ENCODE measurements at places on chromosomes 6 and 20.
A peak's percentile ranks its signal among the peaks of the same experiment; 100 is the strongest.

DNA sequence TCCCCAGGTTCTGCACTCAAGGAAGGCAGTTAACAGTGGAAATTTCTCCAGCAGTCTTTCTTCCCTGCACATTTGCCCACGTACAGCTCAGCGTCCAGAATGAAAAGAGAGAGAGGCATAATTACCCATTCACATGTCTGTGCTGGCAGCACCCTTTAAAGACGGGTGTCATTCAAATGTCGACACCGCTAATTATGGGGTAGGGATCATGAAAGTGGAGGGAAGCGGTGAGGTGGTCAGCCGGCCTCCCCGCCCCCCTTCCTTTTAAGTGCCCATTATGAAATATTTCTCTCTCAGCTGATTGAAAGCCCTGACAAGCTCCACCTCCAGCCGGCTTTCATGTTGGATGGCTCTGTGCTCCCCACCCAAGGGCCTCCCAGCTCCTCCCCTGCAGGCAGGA is 246.1 kb downstream of the BMP7 start:
- DNase-seq = no peak

DNA sequence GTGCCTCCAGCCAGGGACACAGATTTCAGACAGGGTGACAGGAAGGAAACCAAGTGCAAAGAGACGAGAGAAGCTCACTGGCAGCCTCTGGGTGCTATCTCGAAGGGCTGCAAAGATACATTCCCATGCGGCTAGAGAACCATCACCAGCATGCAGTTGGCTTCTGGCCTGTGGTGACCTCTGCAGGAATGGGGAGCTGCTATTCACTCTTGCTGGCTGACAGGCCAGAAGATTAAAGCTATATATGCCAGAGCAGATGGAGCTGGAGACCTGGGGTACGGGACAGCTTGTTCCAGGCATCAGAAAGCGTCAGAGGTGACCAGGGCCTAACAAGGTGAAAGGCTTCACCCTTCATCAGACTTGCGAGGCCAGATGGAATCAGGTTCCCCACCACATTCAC is 20.0 kb downstream of the MAP1LC3A start:
- DNase-seq = no peak

- peak; percentile 10 for DNase-seq
Measured at GRCh38 chr6:95133578-95133977, 443.8 kb upstream of the MANEA start.

DNA sequence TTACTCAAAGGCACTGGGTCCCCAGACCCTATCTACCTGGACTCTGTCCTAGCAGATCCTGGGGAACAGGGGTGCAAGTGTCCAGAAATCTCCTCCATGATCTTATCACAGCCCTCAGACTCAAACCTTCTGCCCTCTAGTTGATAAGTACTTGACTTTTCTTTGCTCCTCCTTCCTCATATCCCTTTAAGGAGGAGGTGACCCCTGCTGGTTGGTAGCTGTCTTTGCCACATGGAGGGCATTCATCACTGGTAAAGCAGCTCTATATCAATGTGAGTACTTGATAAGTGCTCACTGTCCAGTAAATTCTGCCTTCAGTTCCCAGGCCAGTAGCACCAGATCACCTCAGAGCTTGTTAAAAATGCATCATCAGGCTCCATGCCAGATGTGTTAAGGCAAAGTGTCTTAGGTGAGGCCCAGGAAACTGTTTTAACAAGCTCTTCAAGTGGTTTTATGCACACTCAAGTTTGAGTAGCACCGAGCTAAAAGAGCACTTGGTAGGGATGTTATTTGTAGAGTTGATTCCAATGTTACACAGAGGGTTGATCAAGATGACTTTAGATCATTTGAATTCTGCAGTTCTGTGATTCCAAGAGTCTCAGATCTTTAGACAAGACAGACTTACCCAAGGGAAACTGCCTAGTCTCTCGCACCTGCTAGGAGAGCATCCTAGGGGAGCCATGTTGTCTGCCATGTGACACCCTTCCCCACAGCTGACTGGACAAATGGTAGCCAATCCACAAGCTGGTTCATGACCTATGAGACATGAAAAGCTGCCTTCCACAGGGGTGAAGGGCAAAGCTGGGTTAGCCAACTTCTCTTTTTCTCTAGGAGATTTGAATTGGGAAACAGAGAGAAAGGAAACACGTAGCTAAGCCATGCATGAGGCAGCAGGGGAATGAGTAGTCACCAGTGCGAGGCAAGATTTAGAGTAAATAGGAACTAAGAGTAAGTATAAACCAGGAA is 18.6 kb downstream of the TREML2 start:
- DNase-seq = peak; percentile 39

- no peak for DNase-seq
Measured at GRCh38 chr6:134826889-134827737, 122.8 kb downstream of the ALDH8A1 start.

Measured in SK-N-MC (cell line).